ENCODE measurements at places on chromosomes 4 and X. TPM values are rescaled to one million over a fixed set of nuclear protein-coding genes. Genes with fewer than 3 reads are reported as not detected.
A peak's percentile ranks its signal among the peaks of the same experiment; 100 is the strongest.

DNA sequence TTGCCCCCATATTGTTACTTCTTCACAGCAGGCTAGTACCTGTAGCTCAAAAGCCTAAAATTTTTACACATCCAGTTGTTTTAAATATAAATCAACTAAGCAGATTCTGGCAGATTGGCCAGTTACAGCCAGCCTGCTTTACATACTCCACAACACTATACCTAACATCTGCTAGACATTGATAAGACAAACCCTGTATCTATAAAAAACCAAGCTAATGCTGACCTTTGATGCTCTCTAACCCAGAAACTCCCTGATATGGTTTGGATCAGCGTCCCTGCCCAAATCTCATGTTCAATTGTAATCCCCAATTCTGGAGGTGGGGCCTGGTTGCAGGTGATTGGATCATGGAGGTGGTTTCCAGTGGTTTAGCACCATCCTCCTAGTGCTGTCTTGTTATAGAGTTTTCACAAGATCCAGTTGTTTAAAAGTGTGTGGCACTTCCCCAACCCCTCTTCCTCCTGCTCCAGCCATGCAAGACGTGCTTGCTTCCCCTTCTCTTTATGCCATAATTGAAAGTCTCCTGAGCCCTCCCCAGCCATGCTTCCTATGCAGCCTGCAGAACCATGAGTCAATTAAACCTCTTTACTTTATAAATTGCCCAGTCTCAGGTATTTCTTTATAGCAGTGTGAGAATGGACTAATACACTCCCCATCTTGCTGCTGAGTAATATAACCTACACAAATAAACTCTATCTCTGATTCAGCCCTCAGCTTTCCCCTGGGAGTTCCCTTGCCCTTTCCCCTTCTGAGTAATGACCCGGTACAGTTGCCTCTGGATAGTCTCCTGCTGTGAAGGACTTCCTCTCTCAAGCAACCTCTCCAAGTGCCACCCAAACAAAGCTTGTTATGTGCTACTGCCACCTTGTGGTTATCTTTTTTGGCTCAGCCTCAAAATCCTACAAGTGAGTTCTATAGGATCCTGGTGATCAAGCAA lies 39.6 kb downstream of the ZCCHC13 start:
- no peak overlapping the region for H3K4me3 ChIP-seq
- H3K27me3 ChIP-seq, result no peaks in the 10 kb centered on the region
- no peak overlapping the region for H3K27ac ChIP-seq
- no peaks in the 10 kb centered on the region for H3K36me3 ChIP-seq
- 0 out of 2 replicates have a peak, but pooled peaks cover 2% of the 10 kb centered on the region for H3K4me1 ChIP-seq
- peak; percentile 97 for DNase-seq

The UGT8 gene
- total RNA-seq, result not detected

DNA sequence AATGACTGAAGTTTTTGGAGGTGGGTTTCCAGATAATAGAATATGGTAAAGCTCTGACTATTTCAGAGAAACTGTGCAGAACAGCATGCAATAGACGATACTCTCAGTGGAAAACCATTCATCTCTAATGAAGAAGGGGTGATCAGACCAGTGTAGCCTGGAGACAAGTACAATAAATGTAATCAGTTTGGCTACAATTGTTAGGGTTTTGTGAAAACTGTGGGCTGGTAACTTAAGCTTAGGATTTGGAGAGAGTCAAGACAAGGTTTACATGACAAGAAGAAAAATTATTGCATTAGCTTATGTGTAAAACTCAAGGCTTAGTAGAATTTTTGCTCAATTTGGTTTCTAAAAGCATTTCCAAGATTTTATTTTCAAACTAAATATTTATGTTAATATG lies 241.5 kb upstream of the ANKRD50 start:
- no peaks in the 10 kb centered on the region for H3K36me3 ChIP-seq
- H3K27ac ChIP-seq, result no peak overlapping the region
- H3K27me3 ChIP-seq, result no peaks in the 10 kb centered on the region
- DNase-seq, result no peak
- no peak overlapping the region for H3K4me3 ChIP-seq
- H3K4me1 ChIP-seq, result peaks cover 3% of the 10 kb centered on the region

GRCh38 chrX:9701790-9702189 lies 63.9 kb downstream of the GPR143 start:
- DNase-seq, result no peak
- no peak overlapping the region for H3K27ac ChIP-seq
- no peak overlapping the region for H3K4me3 ChIP-seq
- peaks cover 38% of the 10 kb centered on the region for H3K36me3 ChIP-seq
- no peaks in the 10 kb centered on the region for H3K4me1 ChIP-seq

The AKAP14 gene
- not detected for total RNA-seq

DNA sequence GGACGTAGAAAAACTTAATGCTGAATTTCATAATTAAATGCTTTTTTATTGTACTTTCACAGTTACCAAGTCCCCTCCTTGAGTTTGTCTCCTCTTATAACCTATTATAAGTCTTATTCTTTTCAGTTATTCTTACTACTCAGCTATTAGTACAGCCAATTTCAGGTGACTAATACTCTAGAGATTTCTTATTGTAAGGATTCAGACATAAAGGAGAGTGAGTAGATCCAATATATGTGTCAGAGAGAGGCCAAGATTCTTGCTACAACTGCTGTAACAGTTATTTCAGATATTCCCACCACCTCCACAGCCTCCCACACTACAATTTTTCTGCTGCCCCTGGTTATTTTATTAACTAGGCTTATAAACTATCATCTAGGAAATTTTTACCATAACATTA lies 274.5 kb downstream of the GPAT3 start:
- H3K4me3 ChIP-seq, result no peak overlapping the region
- no peak overlapping the region for H3K27ac ChIP-seq
- peak; percentile 60 for DNase-seq
- H3K4me1 ChIP-seq, result no peaks in the 10 kb centered on the region
- no peaks in the 10 kb centered on the region for H3K27me3 ChIP-seq

- H3K27me3 ChIP-seq, result peaks cover 67% of the 10 kb centered on the region
- H3K27ac ChIP-seq, result no peak overlapping the region
- no peaks in the 10 kb centered on the region for H3K36me3 ChIP-seq
- no peak for DNase-seq
Measured at GRCh38 chr4:110641218-110641617, 18.3 kb upstream of the PITX2 start.

DNA sequence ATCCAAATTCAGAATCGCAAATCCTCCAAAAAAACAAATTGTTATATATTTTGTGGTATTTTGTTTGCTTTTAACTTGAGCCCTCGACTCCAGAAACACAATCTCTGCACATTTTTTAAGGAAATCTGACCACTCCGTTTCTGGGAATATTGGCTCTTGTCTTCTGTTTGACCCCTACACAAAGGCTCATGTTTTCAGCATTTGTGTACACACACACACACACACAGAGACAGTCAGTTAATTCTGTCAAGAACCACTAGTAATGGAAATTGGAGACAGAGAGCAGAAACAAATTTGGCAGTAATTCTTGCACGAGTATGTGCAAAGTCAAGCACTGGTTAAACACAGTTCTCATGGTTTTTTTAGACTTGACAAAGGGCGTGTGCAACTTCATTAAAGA lies 115.4 kb downstream of the AFAP1 start:
- peaks cover 36% of the 10 kb centered on the region for H3K4me1 ChIP-seq
- peaks cover 49% of the 10 kb centered on the region for H3K36me3 ChIP-seq
- peak; percentile 76 for DNase-seq
- H3K27ac ChIP-seq, result peak overlapping the region; percentile 94

- H3K27ac ChIP-seq, result no peak overlapping the region
- H3K4me1 ChIP-seq, result no peaks in the 10 kb centered on the region
- no peaks in the 10 kb centered on the region for H3K36me3 ChIP-seq
- no peak overlapping the region for H3K4me3 ChIP-seq
- no peaks in the 10 kb centered on the region for H3K27me3 ChIP-seq
Measured at GRCh38 chr4:113008716-113009115, 40.7 kb upstream of the ANK2 start.

DNA sequence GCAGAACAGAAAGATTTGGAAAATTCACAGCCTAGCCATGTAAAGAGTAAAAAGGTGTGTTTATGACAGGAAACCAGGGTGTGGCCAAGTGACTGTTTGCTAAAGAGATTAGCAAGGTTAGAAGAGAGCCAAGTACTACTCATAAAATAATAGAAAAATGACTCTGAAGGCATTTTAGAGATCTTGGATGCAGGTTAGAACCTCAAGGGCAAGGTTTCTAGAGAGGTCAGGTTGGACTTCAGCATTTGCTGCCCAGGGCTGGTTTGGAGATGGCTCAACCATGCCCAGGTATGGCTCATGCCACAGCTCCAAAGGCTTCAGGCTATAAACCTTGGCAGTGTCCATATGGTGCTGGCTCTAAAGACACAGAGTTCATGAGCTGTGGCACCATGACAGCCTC lies 40.6 kb upstream of the ADGRA3 start:
- no peak overlapping the region for H3K27ac ChIP-seq
- H3K36me3 ChIP-seq, result no peaks in the 10 kb centered on the region
- H3K27me3 ChIP-seq, result peaks cover 2% of the 10 kb centered on the region
- no peak overlapping the region for H3K4me3 ChIP-seq
- no peak for DNase-seq

The ZNF275 gene
- total RNA-seq, result 8.3 TPM

GRCh38 chr4:184879271-184879670 lies 53.5 kb upstream of the ACSL1 start:
- H3K4me3 ChIP-seq, result no peak overlapping the region
- H3K36me3 ChIP-seq, result no peaks in the 10 kb centered on the region
- no peak overlapping the region for H3K27ac ChIP-seq
- H3K27me3 ChIP-seq, result peaks cover 4% of the 10 kb centered on the region

- DNase-seq, result no peak
- H3K4me1 ChIP-seq, result peaks cover 2% of the 10 kb centered on the region
- H3K36me3 ChIP-seq, result no peaks in the 10 kb centered on the region
- H3K27ac ChIP-seq, result no peak overlapping the region
Measured at GRCh38 chrX:134641346-134641745, 16.9 kb downstream of the PLAC1 start.

The CYBB gene
- not detected for total RNA-seq

- H3K27me3 ChIP-seq, result no peaks in the 10 kb centered on the region
- no peak overlapping the region for H3K4me3 ChIP-seq
- H3K4me1 ChIP-seq, result no peaks in the 10 kb centered on the region
- DNase-seq, result no peak
Measured at GRCh38 chr4:163378661-163379060, 35.0 kb downstream of the NPY5R start.

GRCh38 chrX:45031830-45032378 lies 158.9 kb downstream of the KDM6A start:
- no peak for DNase-seq
- no peak overlapping the region for H3K27ac ChIP-seq
- no peaks in the 10 kb centered on the region for H3K27me3 ChIP-seq

The TEX11 gene
- not detected for total RNA-seq

GRCh38 chr4:128823025-128823661 lies 13.6 kb downstream of the JADE1 start:
- no peaks in the 10 kb centered on the region for H3K36me3 ChIP-seq
- no peak overlapping the region for H3K4me3 ChIP-seq
- peak overlapping the region; percentile 47 for H3K27ac ChIP-seq
- H3K27me3 ChIP-seq, result no peaks in the 10 kb centered on the region
- peaks cover 24% of the 10 kb centered on the region for H3K4me1 ChIP-seq

GRCh38 chr4:47054130-47054529 lies 22.8 kb downstream of the GABRB1 start:
- DNase-seq, result no peak
- no peaks in the 10 kb centered on the region for H3K36me3 ChIP-seq
- H3K27ac ChIP-seq, result no peak overlapping the region
- no peaks in the 10 kb centered on the region for H3K4me1 ChIP-seq

GRCh38 chr4:72843466-72843865 lies 226.1 kb downstream of the COX18 start:
- H3K27me3 ChIP-seq, result no peaks in the 10 kb centered on the region
- H3K4me3 ChIP-seq, result no peak overlapping the region
- H3K4me1 ChIP-seq, result no peaks in the 10 kb centered on the region

- H3K27ac ChIP-seq, result no peak overlapping the region
- no peaks in the 10 kb centered on the region for H3K36me3 ChIP-seq
- no peaks in the 10 kb centered on the region for H3K27me3 ChIP-seq
- H3K4me1 ChIP-seq, result no peaks in the 10 kb centered on the region
Measured at GRCh38 chr4:85409251-85409650, 65.7 kb upstream of the ARHGAP24 start.

- no peaks in the 10 kb centered on the region for H3K36me3 ChIP-seq
- no peak overlapping the region for H3K27ac ChIP-seq
- H3K4me3 ChIP-seq, result no peak overlapping the region
- DNase-seq, result peak; percentile 31
Measured at GRCh38 chr4:120865985-120866384, 56.5 kb downstream of the PRDM5 start.

- no peak for DNase-seq
- H3K27me3 ChIP-seq, result no peaks in the 10 kb centered on the region
- no peak overlapping the region for H3K4me3 ChIP-seq
- H3K27ac ChIP-seq, result no peak overlapping the region
- H3K4me1 ChIP-seq, result no peaks in the 10 kb centered on the region
Measured at GRCh38 chrX:149267878-149268813, 237.0 kb downstream of the IDS start.

Data from IMR-90 (cell line).